Fibroblast of the aortic adventitia (primary cell): ENCODE measurements at places on chromosomes 1 and 21. TPM values are rescaled to one million over a fixed set of nuclear protein-coding genes. Genes with fewer than 3 reads are reported as not detected.

- DNase-seq, result no peak
Observed at GRCh38 chr1:99935534-99935933, 34.3 kb upstream of the SLC35A3 start.

GRCh38 chr1:202046748-202047708 is 36.6 kb downstream of the ELF3 start:
- no peak for DNase-seq

- no peak for DNase-seq
Observed at GRCh38 chr1:6028042-6028850, 17.4 kb upstream of the KCNAB2 start.

DNA sequence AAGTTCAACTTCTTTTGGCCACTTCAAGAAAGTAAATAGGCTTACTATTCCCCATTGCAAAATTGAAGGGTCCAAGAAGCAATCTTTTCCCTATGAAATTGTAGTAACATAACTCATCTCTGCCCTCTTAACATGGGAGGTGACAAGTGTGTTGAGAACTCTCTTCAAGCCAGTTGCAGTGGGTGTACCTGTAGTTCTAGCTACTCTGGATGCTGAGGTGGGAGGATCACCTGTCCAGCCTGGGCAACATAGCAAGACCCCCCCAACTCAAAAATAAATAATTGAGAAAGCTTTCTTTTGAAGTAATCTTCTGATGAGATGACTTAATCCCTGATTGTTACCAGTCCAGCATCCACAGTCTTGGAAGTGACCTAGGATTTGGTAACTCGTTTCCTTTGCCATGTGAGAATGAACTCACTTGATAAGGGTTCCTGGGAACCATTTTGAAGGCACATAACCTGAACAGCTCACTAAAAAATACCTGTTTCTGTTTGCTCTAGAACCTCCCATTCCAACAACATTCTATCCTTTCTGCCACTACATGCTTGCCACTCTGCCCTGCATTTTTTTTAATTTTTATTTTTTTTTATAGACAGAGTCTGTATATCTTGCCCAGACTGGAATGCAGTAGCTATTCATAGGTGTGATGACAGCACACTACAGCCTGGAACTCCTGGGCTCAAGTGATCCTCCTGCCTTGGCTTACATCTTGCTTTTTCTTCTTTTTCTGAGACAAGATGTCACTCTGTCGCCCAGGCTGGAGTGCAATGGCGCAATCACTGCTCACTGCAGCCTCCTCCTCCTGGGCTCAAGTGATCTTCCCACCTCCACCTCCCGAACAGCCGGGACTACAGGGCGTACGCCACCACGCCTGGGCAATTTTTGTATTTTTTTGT is 1.4 kb upstream of the IPO9 start:
- DNase-seq, result peak; percentile 47

DNA sequence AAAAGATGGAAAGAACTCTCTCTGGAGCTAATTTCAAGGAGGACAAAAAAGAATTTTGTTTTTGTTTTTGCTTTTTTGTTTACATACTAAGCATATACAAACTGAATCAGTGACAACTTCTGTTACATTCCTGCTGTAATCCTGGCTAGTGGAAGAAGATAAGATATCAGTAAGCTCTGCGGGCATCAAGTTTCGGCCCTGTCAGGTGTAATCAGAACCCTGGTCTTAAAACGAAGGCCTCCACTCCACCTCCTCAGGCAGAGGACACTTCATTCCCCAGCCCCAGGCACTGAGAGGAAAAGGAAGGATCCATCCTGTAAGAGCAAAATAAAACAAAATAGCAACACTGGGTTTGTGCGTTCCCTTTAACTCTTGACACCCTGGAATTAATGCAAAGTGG is 88.9 kb upstream of the ARHGAP29 start:
- DNase-seq, result no peak

DNA sequence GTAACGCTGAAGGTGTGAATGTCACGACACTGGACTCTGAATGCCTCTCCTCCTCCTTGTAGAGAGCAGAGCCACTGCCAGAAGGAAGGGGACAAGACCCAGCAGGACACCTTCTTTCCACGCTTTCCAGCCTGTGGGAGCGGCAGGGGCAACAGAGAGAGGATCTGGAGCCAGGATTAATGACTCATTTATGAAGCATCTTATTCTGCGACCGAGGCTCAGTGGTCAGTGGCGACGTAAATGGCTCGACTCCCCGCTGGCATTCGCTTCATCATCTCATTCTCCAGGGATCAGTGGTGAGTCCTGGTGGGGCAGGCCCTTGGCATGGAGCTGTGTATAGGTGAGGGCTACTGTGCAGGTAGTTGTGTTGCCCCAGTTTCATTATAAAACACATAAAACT is 4.6 kb downstream of the SLC37A1 start:
- DNase-seq, result peak; percentile 30

- no peak for DNase-seq
Observed at GRCh38 chr1:70256664-70257063, 35.5 kb downstream of the SRSF11 start.

DNA sequence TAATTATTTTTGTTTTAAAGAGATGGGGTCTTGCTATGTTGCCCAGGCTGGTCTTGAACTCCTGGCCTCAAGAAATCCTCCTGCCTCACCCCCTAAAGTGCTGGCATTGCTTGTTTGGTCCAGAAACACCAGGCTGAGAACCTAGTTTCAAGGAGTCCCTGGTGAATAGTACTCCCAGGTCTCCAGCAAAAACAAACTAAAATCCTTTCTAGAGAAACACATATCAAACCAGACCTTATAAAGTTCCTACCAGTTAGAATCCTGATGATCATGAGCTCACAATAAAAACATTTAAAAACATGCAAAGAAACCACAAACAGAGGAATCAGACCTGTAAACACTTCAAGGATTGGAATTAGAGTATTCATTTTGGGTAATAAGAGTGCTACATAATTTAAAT is 34.4 kb upstream of the PADI1 start:
- peak; percentile 31 for DNase-seq

Gene KCNH1
- not detected in 2 replicates for total RNA-seq

- DNase-seq, result no peak
Observed at GRCh38 chr1:215140135-215140534, 57.6 kb downstream of the KCNK2 start.

GRCh38 chr1:178947677-178947981 is 76.8 kb upstream of the ANGPTL1 start:
- no peak for DNase-seq

Gene MXRA8
- total RNA-seq, result 367 and 605 TPM in 2 replicates

GRCh38 chr1:77271852-77272580 is 9.8 kb upstream of the AK5 start:
- peak; percentile 68 for DNase-seq

GRCh38 chr1:78009836-78010235 is 5.1 kb downstream of the DNAJB4 start:
- DNase-seq, result peak; percentile 64

DNA sequence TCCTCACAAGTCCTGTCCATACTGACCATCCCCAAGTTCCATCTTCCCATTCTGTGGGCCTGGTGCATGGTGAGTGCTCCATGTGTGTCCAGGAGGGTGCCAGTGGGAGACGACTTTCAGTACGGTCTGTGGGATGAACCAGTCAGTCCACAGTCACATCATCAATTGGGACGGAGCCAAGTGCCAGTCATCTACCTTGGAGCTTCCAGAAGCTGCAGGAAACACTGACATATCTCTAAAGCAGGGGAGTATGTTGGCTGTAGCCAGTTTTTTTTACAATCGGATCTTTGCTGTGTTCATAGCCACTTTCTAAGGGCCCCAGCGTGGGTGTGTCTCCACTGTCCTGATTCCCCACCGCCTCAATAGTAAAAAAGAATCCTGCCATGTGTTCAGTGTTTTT is 13.6 kb upstream of the TRIM17 start:
- DNase-seq, result no peak

Gene LHX8
- total RNA-seq, result 0.09 TPM in 1 of 2 replicates, not detected in the other

DNA sequence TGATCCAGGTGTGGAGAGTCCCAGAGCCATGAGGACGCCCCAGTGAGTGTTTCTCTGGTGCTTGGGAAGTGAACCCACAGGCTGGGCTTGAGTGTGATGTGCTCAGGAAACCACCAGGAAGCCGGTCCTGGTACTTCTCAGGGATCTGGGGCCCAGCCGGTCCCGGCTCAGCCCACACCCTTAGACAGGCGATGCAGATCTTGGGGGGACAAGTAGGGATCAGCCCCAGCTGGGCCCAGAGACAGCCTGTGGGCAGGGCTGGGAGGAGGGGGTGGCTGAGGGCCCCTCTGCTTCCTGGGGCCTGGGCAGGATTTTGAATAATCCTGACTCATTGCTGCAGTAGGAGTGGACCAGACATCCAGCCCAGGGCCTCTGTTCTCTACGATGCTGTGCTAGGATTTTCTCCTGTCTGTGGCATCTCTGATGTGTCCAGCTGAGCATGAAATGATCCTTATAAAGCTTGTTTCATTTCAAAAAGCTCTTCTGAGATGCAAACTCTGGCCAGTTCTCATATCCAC is 698.0 kb downstream of the PTPRU start:
- DNase-seq, result no peak
